Bronchial epithelial cell (primary cell): ENCODE measurements at places on chromosomes 11 and 22. TPM values are rescaled to one million over a fixed set of nuclear protein-coding genes. Genes with fewer than 3 reads are reported as not detected.

SYCE3 gene
- 0.51 and 0.79 TPM in 2 replicates for total RNA-seq

DNA sequence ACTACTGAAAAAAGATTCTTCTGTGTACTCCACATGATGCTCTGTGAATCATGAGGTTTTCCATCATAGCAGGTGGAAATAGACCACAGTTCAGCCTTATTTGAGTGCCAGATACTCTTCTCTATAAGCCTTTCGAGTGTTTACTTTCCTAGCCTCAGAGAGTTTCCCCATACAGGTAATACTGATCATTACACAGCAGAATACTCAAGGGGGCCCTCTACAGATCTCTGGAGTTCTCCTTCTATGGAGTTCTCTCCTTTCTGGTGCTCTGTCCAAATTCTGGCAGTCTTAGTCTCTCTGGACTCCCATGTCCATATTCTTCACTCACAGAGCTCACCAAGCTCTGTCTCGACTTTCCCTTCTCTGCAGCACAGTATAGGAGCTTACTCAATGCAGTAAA lies 175.7 kb upstream of the CARD18 start:
- peak; percentile 29 for DNase-seq

- no peak for DNase-seq
Observed at GRCh38 chr22:32205974-32206773, 1.3 kb upstream of the RFPL2 start.

DNA sequence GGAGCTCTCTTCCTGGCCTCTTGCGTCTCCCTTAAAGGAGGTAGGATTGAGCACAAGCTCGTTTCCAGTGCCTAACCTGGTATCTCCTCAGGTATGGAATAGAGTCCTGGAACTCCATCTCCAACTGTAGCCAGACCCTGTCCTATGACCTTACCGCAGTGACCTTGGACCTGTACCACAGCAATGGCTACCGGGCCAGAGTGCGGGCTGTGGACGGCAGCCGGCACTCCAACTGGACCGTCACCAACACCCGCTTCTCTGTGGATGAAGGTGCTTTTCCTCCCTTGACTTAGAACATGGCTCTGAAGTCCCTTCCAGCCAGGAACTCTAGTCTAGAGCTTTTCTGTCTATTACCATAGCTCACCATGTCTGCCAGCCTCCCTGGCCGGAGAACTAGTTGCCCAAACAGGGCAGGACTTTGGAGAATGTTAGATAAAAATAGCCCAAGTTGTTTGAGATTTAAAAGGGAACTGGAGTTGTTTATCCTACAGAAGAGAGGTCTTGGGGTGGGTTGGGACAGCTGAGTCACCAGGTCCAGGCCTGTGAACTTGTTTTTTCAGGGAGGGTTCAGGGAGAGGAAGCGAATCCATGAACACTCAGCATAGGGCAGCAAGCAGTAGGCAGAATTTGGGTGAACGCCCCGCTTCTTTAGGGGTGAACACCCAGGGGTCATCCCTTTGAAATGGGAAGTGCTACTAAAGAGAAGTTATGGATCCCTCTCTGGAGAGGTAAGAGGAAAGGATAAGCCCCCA lies 3.3 kb downstream of the IL10RA start:
- no peak for DNase-seq

DNA sequence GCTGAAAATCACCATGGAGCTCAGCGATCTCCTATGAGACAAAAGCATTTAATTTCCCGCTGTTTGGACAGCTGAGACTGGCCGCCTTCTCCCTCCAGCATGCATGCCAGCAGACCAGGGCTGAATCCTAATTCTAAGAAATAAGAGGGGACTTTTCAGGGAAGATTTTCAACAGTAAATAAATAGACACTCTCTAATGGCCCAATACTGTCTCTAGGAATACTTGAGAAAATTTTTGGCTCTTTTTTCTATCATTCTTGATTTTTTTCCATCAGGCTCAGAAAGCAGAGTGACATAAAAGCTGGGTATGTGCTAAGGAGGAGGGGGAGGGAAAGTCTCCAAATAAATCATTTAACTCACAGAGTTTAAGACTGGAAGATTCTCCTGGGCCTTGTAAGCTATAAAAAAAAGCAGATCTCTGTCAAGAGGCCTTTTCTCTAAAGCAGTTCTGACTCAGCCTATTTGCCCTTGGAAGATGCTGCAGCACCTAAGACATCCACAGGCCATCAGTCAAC lies 17.6 kb upstream of the SPON1 start:
- DNase-seq = no peak

DNA sequence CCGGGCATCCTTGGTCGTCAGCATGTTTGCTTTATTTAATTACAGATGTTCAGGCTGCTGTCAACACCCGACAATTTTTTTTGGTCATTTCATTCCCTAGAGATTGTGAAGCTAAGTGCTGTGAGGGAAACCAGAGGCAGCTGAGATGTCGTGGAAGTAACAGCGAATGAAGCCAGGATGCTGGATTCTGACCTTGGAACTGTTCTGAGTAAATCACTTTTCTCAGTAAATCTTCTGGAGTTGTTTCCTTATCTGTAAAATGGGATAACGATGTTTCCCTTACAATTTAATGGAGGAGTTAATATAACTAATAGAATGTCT lies 390 bp upstream of the CKAP5 start:
- DNase-seq = no peak

DNA sequence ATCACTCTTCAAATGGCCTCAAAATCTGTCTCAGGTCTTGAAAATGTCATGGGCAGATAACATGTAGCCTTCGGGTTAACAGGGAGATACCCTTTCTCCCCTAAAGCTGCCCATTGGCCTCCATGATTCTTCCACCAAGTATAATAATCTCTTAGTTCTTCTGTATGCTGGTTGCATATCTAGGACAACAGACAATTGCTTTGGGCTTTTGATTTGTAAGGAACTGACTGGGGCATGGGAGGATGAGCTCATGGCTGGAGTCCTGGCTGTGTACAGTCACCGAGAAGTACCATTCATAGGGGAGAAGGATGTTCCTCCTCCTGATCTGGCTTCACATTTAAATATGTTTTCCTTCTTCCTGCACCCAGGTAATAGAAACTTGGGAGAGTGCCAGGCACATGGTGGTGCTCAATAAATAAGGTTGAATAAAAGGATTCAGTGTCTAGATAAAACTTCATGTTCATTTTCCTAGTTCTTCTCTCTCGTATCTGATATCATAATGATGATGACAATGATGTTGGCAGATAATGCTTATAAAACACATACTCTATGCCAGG lies 2.8 kb upstream of the AMPD3 start:
- DNase-seq = peak; percentile 59

CNIH2 gene
- not detected in 2 replicates for total RNA-seq

- DNase-seq = no peak
Observed at GRCh38 chr11:111992206-111992855, 32.9 kb upstream of the DLAT start.

- DNase-seq = no peak
Observed at GRCh38 chr22:41929418-41929810, 2.8 kb upstream of the TNFRSF13C start.

DNA sequence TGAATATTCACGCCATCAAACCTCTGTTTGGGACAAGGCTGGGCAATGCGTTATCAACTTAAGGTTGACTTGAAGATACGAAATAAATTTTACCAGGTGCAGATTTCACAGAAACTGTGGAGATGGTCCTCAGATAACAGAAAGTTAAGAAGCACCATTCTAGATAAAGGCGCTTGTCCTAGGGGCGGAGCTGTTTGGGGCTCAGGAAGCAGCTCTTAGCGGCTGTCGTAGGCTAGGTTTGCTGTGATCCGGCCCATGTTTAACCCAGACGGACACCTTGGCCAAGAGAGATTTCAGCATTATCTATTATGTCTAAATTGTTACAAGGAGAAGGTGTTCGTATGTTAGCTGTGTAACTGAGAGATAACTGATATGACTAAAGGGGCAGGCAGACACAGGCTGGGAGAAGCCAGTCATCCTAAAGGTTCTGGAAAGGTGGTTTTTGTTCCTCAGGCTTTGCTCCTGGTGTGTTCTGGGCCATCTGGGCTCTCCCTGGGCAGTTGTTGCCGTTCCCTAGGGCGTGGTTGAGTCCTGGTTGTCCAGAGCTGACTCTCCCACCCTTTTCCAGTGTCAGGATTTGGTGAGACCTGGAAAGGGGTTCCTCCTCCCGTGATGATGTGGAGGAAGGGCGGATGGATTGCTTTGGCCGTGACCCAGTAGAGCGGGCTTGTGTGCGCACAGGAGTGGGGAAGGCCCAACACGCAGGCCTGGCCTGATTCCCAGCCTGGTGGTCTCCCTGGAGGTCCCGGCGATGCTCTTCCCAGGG lies 25.8 kb downstream of the TPCN2 start:
- no peak for DNase-seq

GRCh38 chr22:23282089-23282501 lies 101.8 kb downstream of the BCR start:
- peak; percentile 94 for DNase-seq

SULT4A1 gene
- under 0.01 TPM in 2 replicates for total RNA-seq

DNA sequence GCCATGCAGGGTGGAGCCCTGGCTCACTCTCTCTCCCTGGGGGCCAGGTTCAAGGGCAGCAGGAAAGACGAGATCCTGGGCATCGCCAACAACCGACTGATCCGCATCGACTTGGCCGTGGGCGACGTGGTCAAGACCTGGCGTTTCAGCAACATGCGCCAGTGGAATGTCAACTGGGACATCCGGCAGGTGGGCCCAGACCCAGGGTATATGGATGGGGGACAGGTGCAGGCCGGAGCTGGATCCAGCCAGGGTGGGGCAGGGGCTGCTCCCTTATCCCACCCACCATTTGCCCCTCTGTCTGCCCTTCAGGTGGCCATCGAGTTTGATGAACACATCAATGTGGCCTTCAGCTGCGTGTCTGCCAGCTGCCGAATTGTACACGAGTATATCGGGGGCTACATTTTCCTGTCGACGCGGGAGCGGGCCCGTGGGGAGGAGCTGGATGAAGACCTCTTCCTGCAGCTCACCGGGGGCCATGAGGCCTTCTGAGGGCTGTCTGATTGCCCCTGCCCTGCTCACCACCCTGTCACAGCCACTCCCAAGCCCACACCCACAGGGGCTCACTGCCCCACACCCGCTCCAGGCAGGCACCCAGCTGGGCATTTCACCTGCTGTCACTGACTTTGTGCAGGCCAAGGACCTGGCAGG lies 2.9 kb downstream of the TRPT1 start:
- no peak for DNase-seq

- no peak for DNase-seq
Observed at GRCh38 chr11:123416566-123416965, 13.5 kb upstream of the GRAMD1B start.

TCN2 gene
- total RNA-seq = 1.1 and 3.7 TPM in 2 replicates

TUB gene
- total RNA-seq = 0.13 and 0.26 TPM in 2 replicates

POU2AF2 gene
- total RNA-seq = not detected in 2 replicates

SLC25A18 gene
- total RNA-seq = not detected in 2 replicates

- no peak for DNase-seq
Observed at GRCh38 chr11:122322329-122322728, 206.3 kb upstream of the BLID start.

CBLIF gene
- total RNA-seq = not detected in 2 replicates

- DNase-seq = no peak
Observed at GRCh38 chr11:65918211-65919140, at the start of gene C11orf68. Gene C11orf68 (minus strand): TSS chr11:65919062. CDS start chr11:65919031, 31 bp downstream.

ANGPTL5 gene
- total RNA-seq = not detected in 2 replicates

SCGB1A1 gene
- not detected in 2 replicates for total RNA-seq

P2RY6 gene
- 0.26 TPM in 1 of 2 replicates, not detected in the other for total RNA-seq

GRCh38 chr11:127567237-127567932 lies 566.8 kb upstream of the KIRREL3 start:
- DNase-seq = no peak

DNA sequence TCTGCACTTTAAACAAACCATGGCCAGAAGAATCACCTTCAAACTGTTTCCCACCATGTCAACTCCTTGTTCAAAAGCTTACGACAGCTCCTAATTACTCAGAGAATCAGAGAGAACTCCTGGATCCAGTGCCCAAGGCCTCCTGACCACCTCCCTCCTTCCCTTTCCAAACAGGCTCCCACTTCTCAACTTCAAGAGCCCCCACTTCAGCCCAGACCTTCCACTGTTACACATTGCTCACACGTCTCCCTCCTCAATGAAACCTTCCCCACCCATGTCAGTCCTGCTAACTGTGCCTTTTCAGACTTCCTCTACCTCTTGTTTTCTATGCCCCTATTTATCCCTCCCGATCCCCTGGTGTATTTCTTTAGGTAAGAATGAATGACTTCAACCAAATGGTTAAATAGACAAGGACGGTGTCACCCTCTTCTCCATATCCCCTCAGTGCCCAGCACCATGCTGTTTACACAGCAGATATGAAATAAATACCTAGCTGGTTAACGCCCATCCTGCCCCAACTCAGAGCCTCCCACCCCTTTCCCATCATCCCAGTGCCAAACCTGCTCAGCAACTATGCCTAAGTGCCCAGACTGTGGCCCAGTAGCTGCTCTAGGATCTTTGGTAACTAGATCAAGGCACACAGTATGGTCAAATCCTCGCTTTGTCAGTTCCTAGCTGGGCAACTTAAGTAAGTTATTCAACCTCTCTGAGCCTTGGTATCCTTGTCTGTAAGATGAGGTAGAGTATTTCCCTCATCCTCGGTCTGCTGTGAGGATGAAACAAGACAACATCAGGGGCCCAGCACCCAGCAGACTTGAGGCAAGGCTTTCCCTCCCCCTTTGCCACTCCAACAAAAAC lies 36.8 kb downstream of the PLEKHA7 start:
- peak; percentile 17 for DNase-seq

- no peak for DNase-seq
Observed at GRCh38 chr11:36870361-36870760, 272.3 kb upstream of the RAG2 start.

CECR2 gene
- total RNA-seq = not detected in 2 replicates

GRCh38 chr11:4050138-4050537 lies 44.5 kb upstream of the RRM1 start:
- no peak for DNase-seq

- DNase-seq = peak; percentile 83
Observed at GRCh38 chr11:34242037-34242625, 115.7 kb downstream of the ABTB2 start.

MIAT gene
- 0.53 and 0.64 TPM in 2 replicates for total RNA-seq

GRCh38 chr11:82034527-82034926 lies 699.1 kb downstream of the FAM181B start:
- no peak for DNase-seq
